ENCODE measurements at places on chromosomes 4 and X.

DNA sequence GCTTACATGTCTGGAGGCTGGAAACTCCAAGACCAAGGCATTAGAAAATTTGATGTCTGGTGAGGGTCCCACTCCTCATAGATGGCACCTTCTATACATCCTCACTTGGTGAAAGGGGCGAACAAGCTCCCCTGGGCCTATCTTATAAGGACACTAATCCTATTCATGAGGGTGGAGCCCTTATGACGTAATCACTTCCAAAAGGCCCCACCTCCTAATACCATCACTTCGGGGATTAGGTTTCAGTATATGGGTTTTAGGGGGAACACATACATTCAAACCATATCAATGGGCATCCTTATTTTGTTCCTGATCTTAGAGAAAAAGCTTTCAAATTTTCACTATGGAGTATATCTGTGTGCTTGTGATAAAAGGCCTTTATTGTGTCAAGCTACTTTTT lies 39.0 kb upstream of the ALG13 start:
- DNase-seq: no peak

DNA sequence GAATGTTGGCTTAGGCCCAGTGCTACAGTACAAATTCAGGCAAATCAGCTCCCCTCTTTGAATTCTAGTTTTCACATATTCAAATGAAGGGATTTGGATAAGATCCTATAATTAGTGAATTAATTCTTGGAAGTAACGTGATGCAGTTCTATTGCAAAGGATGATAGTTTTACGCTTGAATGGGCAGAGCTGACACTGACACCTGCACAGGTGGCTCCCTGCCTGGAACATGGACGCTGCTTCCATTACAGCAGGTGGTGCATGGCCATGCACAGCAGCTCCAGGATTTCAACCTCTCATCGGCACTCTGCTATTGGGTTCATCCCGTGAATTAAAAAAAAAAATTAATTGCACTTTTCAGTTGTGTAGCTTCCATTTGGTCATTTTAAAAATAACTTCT lies 28.4 kb upstream of the RPS6KA6 start:
- no peak for DNase-seq

DNA sequence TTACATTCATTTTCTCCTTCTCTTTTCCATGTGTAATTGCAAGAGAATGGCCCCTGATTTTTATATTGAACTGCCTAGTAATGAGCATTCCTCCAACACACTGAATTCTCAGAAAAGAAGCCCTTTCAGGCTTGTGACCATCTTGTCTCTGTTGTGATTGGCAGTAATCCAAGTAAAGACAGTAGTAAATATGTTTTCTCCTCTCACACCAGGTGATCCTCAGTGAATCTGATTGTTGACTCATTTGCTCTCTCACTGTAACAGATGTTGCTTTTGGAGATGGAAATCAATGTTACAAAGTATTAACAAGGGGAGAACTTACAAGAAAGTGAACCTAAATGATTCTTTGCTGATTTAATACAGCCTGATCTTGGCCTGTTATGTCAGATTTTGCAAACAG lies 271.0 kb downstream of the AFF2 start:
- DNase-seq: no peak

- DNase-seq: peak; percentile 46
These were observed 201.6 kb downstream of the BMPR1B start for GRCh38 chr4:94959307-94959706.

- DNase-seq: peak; percentile 58
These were observed 106.0 kb upstream of the PLAC1 start for GRCh38 chrX:134764202-134764785.

GRCh38 chr4:28462766-28463700 lies 1602.4 kb downstream of the STIM2 start:
- DNase-seq: peak; percentile 37

- DNase-seq: no peak
These were observed 38.9 kb downstream of the ATP8A1 start for GRCh38 chr4:42618023-42618422.

- no peak for DNase-seq
These were observed 708 bp downstream of the TMSB4X start for GRCh38 chrX:12975670-12975965.

DNA sequence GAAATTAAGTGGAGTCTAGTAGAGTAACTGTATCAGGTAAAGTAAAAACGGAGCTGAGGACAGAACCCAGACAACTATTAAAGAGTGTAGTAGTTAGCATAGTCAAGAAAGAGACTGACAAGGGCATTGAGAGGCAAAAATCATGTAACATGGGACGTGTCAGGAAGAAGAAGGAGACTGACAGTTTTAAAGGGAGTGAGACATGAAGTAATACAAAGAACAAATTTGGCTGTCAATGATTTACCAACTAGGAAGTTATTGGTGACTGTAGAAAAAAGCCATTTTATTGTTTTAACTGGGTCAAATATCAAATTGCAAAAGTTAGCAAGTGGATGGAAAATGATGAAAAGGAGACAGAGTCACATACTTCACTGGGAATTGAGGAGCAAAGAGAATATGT lies 422.3 kb downstream of the MAPK10 start:
- no peak for DNase-seq

- DNase-seq: no peak
These were observed 50.3 kb downstream of the SSX3 start for GRCh38 chrX:48306175-48306574.

DNA sequence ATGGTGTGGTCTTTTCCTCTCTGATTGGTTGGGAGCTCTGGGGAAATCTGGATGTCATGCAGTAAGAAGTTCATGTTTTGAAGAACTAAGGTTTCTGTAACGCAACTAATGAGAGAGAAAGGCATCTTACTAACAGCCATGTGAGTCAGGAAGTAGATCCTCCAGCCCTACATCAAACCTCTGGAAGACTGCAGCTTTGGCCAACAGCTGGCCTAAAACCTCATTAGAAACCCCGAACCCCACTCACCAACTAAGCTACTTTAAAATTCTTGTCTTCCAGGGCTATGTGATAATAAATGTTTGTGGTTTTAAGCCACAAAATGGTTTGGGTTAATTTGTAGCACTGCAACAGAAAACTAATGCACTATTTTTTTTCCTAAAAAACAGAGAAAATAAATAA lies 549.0 kb upstream of the GRID2 start:
- DNase-seq: peak; percentile 41

DNA sequence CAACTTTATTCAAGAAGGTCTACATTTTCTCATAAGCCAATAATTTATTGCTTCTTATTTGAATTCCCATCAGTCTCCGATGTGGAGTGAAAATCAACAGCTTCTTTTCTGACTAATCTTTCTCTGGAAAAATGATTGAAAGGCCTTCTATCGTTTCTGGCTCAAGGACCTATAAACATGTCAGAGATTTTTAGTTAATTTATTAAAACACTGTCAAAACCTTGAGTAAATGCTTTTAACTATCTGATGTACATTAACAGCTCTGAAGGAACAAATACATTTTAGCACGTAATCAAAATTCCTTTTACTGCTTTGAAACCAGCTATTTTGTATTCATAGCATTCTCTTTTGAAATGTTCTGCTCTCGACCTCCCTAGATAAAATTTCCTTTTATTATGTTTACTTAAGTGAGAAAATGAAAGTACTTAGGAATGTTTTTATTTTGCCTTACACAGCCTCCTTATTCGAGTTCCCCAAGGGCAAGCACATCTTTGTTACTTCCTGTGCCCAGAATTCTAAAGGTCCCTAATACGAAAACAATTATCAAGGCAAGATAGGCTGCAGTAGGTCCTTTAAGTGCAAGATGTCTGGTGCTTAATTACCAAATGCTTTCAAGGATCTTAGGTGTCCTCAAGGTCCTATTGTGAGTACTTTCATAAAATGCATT lies 3.1 kb upstream of the ZFX start:
- DNase-seq: peak; percentile 17

- DNase-seq: peak; percentile 55
These were observed 190.2 kb downstream of the ANTXR2 start for GRCh38 chr4:79882806-79883205.

DNA sequence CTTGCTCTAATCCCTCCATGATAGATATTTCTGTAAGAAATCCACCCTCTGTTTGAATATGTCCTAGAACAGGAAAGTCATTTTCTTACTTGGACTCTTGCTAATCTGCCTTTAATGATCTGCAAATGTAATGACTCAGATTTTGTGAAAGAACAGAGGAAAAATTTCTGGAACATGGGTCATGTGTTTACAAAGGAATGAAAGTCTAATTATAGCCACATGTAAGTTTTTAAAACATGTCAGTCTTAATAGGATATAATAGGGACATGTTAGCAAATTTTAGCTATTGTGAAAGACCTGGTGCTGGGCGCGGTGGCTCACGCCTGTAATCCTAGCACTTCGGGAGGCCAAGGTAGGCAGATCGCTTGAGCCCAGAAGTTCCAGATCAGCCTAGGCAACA lies 47.6 kb downstream of the GRK4 start:
- DNase-seq: peak; percentile 84

DNA sequence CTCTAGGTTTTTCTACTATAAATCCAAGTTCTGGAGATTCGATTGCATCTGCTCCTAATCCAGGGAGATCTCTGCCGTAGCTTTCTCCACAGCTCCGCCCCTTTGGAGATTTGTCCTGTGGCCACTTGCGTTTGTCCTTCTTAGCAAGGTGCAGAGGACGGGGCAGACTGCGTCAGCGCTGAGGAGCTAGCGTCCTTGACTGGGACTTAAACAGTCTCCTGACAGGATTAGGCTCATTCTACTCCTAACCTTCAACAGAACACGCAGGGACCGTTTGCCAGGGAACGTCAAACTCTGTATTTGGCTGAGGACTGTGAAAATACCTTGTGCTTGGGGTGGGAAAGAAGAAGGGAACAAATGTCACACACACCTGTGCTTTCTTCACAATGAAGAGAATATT lies 38.6 kb downstream of the SORBS2 start:
- DNase-seq: no peak

DNA sequence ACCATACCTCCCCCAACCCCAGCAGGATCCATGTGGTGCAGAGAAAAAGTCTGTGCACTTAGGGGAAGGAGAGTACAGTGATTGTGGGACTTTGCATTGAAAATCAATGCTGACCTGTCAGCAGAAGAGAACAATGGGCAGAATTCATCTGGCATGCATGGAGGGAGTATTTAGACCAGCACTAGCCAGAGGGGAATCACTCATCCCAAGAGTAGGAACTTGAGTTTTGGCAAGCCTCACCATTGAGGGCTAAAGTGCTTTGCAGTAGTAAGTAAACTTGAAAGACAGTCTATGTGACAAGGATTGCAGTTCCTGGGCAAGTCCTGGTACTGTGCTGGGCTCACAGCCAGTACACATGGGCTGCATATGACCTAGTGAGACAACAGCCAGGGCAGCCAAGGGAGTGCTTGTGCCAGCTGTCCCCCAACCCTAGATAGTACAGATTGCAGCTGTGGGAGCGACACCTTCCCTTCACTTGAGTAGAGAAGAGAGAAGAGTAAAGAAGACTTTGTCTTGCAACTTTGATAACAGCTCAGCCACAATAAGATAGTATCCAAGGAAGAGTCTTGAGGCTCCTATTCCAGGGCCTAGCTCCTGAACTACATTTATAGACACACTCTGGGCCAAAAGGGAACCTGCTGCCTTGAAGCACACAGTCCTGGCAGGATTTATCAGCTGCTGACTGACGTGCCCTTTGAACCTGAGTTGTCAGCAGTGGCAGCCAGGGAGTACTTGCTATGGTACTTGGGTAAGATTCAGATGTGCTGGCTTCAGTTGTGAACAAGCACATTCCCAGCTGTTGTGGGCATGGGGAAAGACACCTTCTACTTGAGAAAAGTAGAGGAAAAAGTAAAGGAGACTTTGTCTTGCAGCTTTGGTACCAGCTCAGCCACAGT lies 48.7 kb downstream of the HDX start:
- no peak for DNase-seq

DNA sequence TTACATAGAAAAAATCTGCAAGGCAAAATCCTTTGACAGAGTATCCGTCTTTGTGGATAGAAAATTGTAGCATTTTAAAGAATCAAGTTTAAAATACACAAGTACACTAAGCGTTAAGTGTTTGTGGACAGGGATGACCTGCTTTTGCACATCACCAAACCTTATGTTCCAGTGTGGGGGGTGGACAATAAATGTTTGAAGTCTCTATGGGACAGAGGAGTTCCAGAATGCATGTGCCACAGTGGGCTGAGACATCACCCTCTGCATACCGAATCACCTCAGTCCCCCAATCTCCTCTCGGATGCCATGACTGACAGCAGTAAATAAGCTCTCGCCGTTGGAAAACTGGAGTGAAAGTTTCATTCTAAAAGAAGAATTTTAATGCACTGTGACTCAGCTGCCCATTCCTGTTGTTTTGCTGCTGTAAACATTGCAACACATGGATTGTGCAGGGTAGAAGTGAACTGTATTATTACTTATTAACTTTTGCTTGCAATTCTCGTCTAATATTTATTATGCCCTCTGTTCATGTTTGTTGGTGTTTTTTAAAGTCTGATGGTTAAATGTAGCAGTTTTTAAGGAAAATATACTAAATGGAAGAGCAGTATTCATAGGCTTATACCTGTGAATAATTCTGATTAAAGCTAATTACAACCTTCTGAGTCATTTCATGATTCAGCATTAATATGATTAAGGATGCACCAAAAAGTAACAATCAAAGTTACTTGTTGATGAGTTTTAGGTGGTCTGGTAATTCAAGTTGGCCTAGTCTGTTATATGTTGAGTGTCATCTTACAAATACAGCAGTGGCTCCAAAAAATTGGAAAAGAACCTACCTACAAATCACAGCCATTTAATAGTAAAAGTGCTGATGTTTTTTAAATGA lies 24.0 kb downstream of the CDKN2AIP start:
- DNase-seq: peak; percentile 6

DNA sequence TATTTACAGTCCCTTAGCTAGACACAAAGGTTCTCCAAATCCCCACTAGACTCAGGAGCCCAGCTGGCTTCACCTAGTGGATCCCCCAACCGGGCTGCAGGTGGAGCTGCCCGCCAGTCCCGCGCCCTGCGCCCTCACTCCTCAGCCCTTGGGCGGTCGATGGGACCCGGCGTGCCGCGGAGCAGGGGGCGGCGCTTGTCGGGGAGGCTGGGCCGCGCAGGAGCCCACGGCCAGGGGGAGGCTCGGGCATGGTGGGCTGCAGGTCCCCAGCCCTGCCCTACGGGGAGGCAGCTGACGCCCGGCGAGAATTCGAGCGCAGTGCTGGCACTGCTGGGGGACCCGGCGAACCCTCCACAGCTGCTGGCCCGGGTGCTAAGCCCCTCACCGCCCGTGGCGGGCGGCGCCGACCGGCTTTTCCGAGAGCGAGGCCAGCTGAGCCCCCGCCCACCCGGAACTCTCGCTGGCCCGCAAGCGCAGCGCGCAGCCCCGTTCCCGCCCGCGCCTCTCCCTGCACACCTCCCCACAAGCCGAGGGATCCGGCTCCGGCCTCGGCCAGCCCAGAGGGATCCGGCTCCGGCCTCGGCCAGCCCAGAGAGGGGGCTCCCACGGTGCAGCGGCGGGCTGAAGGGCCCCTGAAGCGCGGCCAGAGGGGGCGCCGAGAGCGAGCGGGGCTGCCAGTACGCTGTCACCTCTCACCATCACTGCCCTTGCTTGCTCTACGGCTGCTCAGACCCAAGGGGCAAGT lies 39.4 kb downstream of the WFS1 start:
- no peak for DNase-seq

Measured in fibroblast of upper back skin (primary cell).